H54 (cell line): ENCODE measurements at places on chromosomes 5 and 9.

DNA sequence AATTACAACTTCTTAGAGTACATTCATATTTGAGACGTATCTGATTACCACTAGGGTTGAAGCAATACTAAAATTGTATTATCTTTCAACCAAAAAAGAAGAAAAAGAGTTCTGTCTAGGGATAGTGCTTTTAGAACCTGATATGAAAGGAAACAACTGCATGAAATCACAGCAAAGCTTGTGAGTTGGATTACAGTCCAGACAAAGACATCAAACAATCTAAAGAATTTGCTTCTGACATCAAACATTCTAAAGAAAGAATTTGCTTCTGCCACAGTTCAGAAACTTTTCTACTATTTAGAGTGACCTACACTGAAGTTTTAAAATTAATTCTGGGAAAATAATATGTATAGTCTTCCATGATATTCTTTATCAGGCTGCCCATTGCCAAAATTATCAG is 1141.1 kb upstream of the ACO1 start:
- no peak for DNase-seq

DNA sequence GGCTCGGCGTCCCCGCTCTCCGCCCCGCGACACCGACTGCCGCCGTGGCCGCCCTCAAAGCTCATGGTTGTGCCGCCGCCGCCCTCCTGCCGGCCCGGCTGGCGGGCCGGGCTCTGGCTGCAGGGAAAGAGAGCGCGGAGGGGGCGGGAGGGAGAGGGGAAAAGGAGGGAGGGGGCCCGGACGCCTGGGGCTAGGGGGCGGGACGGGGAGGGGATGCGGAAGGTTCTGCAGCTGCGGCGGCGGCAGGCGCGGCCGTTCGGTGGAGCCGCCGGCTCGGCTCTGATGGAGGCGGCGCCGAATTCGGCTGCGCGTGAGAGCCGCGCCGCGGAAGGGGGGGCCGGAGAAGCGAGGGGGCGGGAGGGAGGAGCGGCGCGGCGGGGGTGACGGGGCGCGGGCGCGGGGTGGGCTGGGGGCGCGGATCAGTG is at the start of gene MARCHF11:
Gene MARCHF11 (minus strand): TSS at position 281 of the 425 bp plus-strand sequence. CDS start 216 bp downstream, at position 65.
- no peak for DNase-seq

DNA sequence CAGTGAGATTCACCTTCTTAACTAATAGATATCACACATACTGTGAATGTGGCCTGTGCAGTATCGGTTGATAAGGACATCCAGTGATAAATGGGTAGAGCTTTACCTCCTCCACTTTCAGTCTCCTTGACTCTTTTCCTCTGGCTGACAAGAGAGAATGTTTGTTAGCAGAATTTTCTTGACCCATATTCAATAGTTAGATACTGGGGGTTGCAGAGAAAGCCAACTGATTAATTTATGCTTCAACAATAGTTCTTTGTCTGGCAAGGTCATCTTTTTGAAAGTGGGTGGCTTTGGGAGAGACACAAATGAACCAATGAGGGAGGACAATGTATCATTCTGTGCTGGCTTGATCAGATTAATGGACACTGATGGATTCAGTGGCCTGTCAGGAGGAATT is 30.3 kb downstream of the TTC23L start:
- no peak for DNase-seq

GRCh38 chr9:2299843-2300205 is 284.7 kb downstream of the SMARCA2 start:
- no peak for DNase-seq

- no peak for DNase-seq
These were observed 30.7 kb downstream of the OR2V1 start for GRCh38 chr5:181100121-181100875.
